GM10248 (cell line): ENCODE measurements at places on chromosomes 4 and X.

DNA sequence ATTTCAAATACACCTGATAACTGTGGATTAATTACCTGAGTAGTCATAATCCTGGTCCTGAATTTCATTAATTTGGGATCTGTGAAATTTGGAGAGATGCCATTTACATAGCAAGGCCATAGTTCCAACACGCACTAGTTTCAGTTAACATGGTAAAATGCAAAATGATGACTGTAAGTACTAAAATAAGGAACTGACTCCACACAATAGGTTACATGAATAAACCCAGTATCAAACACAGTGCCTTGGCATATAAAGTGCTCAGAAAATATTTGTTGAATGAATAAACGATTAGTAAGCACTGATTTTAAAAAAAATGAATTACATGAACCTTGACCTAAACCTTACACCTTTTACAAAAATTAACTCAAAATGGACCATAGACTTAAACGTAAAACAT is 9.0 kb downstream of the FBXO8 start:
- DNase-seq = no peak

GRCh38 chr4:120773641-120774040 is 148.9 kb downstream of the PRDM5 start:
- no peak for DNase-seq

GRCh38 chrX:48676893-48677270 is 6.7 kb upstream of the WAS start:
- DNase-seq = no peak

GRCh38 chrX:331151-331824 is 12.7 kb upstream of the GTPBP6 start:
- no peak for DNase-seq

- DNase-seq = no peak
These were observed 148.8 kb upstream of the STK26 start for GRCh38 chrX:131874300-131874699.

GRCh38 chrX:37287741-37288444 is 61.3 kb upstream of the PRRG1 start:
- DNase-seq = no peak

GRCh38 chr4:173243321-173243720 is 74.7 kb downstream of the GALNT7 start:
- DNase-seq = no peak

DNA sequence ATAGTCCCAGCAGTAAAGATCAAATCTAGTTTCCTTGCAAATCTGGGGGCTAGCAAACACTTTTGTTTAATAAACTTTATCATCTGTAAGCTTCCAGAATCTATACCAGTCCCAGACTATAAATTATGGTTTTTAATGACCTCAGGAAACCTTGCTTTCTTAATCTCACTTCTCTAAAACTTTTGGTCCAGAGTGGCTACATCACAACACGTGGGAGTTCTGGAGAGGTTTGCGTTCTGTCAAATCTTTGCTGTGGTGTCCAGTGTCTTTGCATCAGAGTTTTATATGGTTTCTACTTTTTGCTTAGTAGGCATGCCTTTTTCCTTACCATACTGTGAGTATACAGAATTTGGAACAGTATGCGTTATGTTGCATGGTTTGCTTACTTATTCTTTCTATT is 193.9 kb downstream of the ANK2 start:
- no peak for DNase-seq

DNA sequence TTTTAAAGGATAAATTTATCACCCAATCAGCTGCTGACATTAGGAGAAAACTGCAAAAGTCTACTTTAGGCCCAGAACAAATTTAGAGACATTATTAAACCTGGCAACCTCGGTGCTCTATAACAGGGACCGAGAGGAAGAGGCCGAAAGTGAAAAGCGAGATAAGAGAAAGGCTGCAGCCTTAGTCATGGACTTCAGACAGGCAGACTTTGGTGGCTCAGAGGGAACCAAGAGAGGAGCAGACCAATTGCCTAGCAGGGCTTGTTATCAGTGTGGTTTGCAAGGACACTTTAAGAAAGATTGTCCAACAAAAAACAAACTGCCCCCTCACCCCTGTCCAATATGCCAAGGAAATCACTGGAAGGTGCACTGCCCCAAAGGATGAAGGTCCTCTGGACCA is 12.8 kb upstream of the UGT2B10 start:
- no peak for DNase-seq

GRCh38 chr4:5955856-5956255 is 62.4 kb downstream of the C4orf50 start:
- no peak for DNase-seq

GRCh38 chrX:44343412-44344141 is at the start of gene EFHC2:
TSS of gene EFHC2 (minus strand) at chrX:44343672. CDS start at chrX:44343588, 84 bp downstream.
- DNase-seq = no peak

GRCh38 chr4:184649971-184650855 is 675 bp downstream of the PRIMPOL start:
- DNase-seq = no peak

- DNase-seq = no peak
These were observed 3.7 kb upstream of the PHOX2B start for GRCh38 chr4:41752081-41752836.

- peak; percentile 32 for DNase-seq
These were observed 63.7 kb downstream of the SEC24D start for GRCh38 chr4:118772081-118772766.

DNA sequence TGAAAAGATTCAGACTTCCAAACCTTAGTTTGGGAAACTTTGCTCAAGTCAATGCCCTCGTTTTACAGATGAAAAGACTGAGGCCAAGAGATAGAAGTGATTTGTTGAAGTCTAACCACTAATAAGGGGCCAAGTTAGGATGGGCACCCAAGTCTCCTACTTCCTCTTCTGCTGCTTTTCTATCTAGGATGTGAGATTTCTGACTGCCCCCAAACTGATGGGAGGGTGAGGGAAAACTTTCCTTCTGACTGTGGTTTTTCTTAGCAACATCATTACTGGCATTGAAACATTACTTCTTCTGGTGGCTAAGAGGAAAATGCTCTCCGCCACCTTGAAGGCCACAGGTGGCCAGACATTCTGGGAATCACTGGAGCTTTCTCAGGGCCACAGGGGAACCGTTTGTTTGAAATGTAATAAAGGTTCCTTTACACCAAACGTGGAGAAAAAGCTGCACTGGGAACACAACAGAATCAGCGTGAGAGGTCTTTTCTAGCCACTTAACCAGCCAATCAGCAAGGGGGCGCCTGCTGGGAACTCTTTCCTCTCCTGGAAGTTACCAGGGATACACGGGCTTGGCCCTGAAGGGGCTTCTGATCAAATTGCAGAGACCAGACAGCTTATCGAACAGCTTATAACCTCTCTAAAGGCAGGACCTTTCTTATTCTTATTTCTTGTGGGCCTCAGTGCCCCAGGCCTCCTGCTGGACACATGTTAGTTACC is 115.9 kb upstream of the TEX13D start:
- DNase-seq = no peak

GRCh38 chr4:89166971-89167475 is 55.7 kb downstream of the TIGD2 start:
- DNase-seq = no peak

- no peak for DNase-seq
These were observed 20.5 kb upstream of the TMEM192 start for GRCh38 chr4:165133150-165133549.

GRCh38 chr4:164789047-164789446 is 35.1 kb downstream of the SMIM31 start:
- DNase-seq = no peak

GRCh38 chr4:37999000-37999716 is 39.0 kb downstream of the PTTG2 start:
- DNase-seq = no peak

DNA sequence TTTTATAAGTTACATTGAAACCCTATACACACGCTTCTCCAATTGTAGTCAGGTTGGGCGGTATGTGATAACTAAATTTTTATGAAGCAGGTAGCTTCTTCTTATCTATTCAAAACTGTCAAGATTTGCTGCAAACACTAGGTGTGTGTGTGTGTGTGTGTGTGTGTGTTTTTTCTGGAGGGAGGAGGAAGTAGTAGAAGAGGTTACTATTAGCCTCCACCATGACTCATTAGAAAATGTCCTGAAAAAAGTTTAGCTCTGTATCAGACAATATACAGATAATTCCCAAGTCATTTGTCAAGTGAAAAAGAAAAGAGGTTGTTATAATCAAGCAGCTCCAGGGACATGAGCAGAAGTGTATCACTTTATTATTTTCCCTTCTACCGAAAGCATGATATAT is 33.9 kb downstream of the PCDH7 start:
- DNase-seq = no peak

DNA sequence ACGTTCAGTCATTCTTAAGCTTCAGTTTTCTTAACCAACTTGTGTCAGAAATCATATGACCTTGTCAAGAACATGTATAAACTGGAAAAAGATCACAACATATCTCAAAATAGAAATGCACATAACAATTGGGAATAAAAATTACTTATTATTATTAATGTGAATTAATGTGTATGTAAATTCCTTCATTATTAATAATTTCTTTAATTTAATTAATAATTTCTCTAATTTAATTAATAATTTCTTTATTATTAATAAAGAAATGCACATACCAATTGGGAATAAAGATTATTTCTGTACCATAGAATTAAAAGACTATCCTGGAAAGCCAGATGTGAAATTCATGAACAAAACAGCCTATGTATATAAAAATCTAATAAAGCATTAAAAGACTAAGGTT is 718.5 kb upstream of the PCDH7 start:
- no peak for DNase-seq

- no peak for DNase-seq
These were observed 14.4 kb upstream of the SMS start for GRCh38 chrX:21926116-21926515.

DNA sequence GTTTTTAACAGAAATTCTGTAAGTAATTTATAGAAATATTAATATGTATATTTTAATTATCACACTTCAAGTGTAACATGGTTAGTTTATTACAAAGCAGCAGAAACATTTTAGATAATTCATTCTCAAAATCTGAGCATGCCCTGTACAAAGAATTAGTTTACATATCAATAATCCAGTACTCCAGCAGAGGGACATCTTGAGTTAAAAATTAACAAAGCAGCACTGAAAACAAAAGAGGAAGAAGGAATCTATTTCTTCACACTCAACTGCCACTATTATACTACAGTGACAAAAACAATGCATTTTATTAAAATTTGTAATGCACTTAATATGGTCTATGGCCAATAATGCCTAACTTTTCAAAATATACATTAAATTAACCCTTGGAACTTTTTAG is 179.1 kb upstream of the KLHL4 start:
- no peak for DNase-seq
